ENCODE measurements at places on chromosomes 6 and 20. TPM values are rescaled to one million over a fixed set of nuclear protein-coding genes. Genes with fewer than 3 reads are reported as not detected.

The NCOA6 gene
- total RNA-seq, result 10.6 TPM

The DLK2 gene
- total RNA-seq, result 0.12 TPM

The ENPP4 gene
- total RNA-seq, result 6.4 TPM

The IMPG1 gene
- total RNA-seq, result not detected

The APOBEC2 gene
- not detected for total RNA-seq

The C20orf202 gene
- not detected for total RNA-seq

The MMP24OS gene
- total RNA-seq, result 16.1 TPM

The FRK gene
- 8.1 TPM for total RNA-seq

The SAPCD1 gene
- 4.4 TPM for total RNA-seq

The SMLR1 gene
- not detected for total RNA-seq

The TGM2 gene
- total RNA-seq, result 137 TPM
